GM04503 (cell line): ENCODE measurements at places on chromosomes 2 and 18.

DNA sequence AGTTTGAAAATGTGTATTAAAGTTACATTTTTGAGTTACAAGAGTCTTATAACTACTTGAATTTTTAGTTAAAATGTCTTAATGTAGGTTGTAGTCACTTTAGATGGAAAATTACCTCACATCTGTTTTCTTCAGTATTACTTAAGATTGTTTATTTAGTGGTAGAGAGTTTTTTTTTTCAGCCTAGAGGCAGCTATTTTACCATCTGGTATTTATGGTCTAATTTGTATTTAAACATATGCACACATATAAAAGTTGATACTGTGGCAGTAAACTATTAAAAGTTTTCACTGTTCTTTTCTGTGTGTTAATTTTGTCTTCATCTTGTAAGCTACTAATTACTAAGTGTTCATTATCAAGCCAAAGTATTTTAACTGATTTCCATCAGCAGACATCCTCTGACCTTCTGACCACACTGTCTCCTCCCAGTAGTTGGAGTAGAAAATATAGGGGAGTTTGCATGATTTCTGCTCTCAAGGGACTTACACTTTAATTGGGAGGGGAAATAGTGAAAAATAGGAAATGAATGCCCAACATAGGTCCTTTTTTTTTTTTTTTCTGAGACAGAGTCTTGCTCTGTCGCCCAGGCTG lies 4.3 kb downstream of the PMAIP1 start:
- DNase-seq, result no peak

DNA sequence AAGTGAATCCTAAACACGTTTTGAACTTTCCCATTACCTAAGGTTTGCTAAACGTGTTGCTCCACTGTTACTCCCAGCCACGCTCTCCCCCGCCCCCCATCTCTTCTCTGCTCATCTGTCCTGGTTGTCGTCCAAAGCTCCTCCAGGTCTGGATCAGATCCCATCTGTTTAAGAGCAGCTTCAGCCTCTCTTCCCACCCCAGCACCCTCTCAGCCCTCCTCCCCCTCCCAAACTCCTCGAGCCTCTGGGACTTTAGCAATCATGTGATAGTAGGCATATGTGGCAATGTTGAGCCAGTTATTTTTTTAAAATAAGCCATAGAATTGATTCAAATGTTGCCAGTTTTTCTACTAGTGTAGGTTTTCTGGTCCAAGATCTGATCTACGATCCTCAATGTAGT lies 20.0 kb upstream of the LPIN1 start:
- no peak for DNase-seq

- no peak for DNase-seq
Observed at GRCh38 chr18:31244771-31245394, 73.1 kb upstream of the DSG1 start.

GRCh38 chr2:44009136-44009735 lies 13.4 kb upstream of the LRPPRC start:
- DNase-seq, result no peak

DNA sequence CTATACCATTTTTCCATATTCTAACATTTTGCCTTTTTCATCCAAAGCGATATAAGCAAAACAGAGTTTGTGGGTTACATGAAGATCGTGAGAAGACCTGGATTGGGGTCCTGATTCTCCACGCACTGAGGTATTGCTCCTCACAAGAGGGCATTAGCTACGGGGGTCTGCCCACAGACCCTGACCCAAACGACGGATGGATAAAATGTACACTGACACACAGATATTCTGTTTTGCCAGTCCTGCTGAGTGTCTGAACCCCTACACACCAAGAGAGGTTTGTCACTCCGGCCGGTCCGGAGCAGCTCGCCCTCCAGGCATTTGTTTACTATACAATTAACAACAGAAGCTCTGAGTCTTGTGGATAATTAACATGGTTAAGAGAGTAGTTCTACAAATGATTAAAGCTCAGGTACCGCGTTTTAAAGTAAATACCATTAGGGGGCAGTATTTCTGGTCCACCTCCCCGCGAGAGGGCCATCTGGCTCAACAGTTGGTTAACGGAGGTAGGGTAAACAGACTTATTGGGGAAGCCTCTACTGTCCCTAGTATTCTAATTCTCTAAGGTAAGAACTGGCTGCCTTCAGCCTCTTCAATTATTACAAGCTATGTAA lies 28.4 kb downstream of the SCYGR8 start:
- no peak for DNase-seq

DNA sequence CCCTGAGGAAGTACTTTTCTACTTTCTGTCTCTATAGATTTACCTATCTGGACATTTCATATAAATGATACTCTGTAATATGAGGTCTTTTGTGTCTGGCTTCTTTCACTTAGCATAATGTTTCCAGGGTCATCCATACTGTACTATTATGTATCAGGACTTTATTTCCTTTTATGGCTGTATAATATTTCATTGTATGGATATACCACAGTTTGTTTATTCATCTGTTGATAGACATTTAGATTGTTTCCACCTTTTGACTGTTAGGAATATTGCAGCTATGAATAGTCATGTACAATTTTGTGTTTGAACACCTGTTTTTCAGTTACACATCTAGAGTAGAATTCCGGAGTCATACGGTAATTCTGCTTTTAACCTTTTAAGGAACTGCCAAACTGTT lies 73.8 kb downstream of the TMEM185B start:
- no peak for DNase-seq

- DNase-seq, result no peak
Observed at GRCh38 chr2:171169839-171170238, 9.1 kb upstream of the TLK1 start.

DNA sequence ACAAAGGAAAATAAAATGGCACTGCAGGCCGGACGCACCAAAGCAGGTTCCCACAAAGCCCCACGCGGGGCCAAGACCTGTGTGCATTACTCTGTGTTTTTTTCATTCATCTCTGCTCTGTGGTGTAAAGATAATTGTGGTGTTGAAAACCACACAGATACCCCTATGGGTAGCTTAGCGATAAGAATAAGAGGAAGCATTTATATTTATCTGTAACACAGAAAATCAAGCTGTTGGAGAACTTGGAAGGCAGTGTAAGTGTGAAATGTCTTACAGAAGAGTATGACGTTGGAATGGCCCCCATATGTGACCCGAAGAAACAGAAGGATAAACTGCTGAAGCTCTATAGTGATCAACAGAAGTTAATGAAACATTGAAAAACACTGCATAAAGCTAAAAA lies 20.3 kb upstream of the MARCO start:
- no peak for DNase-seq

DNA sequence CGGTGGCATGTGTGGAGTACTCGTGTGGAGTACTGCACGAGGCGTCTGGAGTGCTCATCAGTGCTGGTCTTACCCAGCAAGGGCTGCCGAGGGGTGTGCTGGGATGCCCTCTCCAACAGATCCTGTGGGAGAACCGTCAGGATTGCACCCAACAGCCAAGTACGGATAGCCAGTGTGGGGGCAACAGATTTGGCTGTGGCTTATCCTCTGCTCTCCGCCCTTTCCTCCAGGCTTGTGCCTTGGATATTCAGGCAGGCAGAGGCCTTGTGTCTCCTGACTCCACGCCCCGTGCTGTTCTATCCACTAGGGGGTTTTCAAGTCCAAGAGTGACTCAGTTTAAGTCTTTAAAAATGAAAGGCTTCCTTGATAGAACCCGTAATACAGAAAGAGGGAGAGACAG lies 321.0 kb upstream of the HS6ST1 start:
- DNase-seq, result no peak

DNA sequence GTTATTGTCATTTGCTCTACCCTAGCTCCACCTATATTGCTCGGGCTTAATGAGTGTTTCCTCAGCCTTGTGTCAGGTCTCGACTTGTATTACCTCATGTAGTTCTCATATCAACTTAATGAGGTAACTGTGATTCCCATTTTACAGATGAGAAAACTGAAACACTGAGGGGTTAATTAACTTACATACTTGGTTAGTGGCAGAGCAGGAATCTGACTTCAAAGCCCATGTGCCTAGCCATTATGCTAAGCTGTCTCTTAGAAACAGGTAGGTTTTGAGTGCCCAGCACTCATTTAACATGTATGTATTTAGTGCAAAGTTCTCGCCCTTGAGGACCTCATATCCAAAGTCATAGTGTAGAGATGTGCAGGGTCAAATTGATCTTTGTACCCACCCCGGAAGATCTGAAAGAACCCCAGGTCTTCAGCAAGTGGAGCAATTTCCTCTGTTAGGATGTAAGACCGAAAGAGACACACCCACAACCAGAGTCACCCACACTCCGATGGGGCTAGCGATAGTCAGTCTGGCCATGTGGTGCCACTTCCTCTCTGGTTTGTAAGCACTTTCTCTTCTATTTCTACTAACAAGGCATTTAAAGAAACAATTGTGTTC lies 121.0 kb upstream of the SLC39A10 start:
- no peak for DNase-seq

DNA sequence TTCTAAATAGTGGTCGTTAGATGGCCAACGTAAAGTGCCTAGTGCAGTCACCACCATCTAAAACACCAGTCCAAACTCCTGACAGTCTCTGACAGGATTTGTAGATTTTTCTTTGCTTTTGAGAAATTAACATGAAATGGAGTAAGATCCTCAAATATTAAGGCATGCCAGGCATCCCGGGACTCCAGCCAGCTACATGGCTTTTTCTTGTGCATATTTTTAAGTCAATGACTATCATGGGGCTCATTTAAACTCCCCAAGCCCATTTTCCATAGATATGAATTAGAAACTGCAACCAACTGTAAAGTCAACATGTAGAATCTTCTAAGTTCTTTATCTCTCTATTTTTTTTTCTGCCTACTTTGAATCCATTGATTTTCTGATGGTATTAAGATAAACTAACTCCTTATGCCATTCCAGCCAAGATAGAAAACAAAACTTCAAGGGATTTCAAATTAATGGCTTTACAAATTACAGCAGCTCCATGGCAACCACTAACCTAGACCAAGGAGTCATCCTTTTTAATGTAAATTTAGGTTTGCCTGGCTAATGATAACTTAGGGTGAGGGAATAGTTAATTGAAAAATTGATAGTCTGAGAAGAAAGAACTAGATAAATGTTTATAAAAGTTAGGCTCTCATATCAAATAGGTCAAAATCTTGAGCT lies 764.1 kb upstream of the NXPH2 start:
- DNase-seq, result no peak

GRCh38 chr18:61080954-61081528 lies 252.2 kb upstream of the CDH20 start:
- no peak for DNase-seq

GRCh38 chr2:237806334-237806733 lies 7.8 kb downstream of the RBM44 start:
- DNase-seq, result no peak

- DNase-seq, result no peak
Observed at GRCh38 chr2:130341562-130342019, 1.1 kb upstream of the IMP4 start.

DNA sequence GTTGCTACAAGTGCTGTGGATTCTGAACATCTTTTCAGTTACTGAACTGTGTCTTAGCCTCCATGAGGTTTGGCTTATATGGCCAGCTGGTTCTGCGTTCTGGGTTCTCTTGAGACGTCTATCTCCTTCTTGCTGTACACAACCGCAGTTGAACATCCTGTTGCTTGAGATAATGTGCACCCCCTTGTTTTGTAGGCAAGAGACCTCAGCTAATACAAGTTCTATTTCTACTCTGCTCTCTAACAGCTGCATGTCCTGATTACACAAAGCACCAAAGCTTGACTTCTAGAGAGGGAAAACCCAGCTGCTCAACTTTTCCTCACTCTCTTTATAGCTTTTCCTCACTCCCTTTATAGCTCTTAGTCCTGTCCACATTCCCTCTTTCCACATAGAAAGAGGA lies 176.0 kb downstream of the LTBP1 start:
- DNase-seq, result no peak

GRCh38 chr18:36294031-36294430 lies 3.5 kb upstream of the FHOD3 start:
- no peak for DNase-seq

GRCh38 chr2:29596584-29596983 lies 324.8 kb downstream of the ALK start:
- DNase-seq, result no peak

DNA sequence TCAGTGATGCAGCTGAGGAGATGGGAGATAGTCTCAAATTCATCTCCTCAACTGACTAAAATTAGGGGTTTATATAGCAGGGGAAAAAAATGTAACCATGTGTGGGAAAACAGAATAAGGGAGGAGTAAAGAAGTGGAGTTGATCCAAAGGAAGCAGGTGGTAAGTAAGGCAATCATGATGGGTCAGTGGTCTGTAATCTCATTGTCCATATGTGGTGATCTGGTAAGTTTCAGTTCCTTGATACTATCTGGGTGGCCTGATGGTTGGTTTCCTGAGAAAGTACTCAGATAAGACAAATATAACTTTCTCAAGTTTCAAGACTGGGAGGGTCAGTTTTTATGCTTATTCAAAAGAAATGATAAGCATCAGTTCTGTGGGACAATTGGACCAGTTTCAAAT lies 312.3 kb upstream of the KCNJ3 start:
- DNase-seq, result no peak

DNA sequence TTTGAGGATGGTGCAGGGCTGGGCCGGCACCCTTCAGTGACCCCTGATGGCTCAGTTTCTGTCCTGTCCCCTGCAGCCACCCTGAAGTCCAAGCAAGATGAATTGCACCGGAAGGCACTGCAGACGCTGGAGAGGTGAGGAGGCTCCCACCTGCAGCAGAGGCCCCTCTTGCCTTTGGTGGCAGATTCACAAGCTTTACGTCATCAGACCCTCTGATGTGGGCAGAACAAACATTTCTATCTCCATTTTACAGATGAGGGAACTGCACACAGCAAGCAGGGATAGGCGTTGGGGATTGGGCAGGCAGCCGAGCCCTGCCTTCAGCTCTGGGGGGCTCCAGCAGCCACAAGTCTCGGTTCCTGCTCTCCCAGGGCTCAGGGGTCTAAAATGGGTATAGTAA lies 107.7 kb upstream of the MCFD2 start:
- no peak for DNase-seq

DNA sequence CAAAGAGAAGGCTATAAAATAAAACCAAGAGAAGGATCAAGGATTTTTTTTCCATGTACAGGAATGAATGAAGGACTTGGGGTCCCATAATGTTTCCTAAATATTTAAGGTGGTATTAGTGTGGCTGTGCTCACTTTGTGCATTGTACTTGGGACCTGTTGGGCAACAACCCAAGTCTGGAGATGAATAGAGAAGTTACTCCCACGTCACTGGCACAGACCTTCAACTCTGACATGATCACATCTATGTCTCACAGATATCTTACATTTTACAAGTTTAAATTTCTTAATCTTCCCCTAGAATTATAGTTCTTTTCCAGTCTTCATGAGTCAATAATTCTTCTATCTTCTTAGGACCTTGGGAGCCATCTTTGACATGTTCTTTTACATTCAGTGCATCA lies 133.4 kb downstream of the PLCL1 start:
- no peak for DNase-seq

DNA sequence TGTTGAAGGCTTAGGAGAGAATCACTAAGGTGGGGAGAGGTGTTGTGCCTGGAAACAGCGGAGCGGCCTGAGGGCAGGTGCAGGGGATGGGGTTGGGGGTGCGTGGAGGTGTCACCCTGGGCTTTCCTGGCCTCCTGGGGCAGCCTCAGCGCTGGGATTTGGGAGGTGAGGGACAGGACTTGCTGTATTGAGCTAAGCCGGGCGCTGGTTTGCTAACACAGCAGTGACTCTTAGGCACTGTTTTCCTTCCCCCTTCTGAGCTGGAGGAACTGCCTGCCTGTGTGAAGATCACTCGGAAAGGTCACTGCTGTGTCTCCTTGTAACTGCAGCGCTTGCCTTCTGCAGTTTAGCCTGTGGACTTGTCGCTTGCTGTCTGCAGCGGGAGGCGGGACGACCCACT lies 21.2 kb downstream of the PRELID3A start:
- no peak for DNase-seq

- DNase-seq, result no peak
Observed at GRCh38 chr2:103789381-103790095, 1027.7 kb downstream of the TMEM182 start.
